Stimulated activated CD4-positive, alpha-beta T cell treated with anti-CD3 and anti-CD28 coated beads, Interleukin-4, amount 100 ng/mL, for 1 hour (primary cell): ENCODE measurements at places on chromosomes 3 and 15.

DNA sequence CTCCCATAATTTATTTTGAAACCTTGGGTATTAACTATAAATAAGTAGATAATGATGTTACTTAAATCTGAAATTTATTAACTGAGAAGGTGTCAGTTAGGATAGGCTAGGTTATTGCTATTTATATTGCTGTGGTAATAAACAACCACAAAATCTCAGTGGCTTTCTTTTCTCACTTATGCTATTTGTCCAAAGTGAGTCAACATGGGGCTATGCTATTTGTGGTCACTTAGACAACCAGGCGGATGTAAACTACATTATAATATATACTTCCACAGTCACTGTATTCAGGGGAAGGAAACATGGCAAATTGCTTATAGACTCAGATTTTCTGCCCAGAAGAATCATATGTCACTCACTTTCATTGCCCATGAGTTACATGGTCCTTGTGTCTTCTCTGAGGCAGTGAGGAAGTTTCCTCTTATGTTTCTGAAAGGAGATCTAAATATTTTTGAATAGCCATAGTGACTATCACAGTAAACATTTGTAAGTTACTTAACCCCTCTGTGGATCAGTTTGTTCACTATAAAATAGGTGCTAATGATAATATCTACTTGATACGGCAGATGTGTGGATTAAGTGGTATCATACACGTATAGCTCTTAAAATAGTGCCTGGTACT is 19.8 kb downstream of the HMG20A start:
- DNase-seq = no peak

- DNase-seq = no peak
These were observed 189.5 kb downstream of the ADAMTSL3 start for GRCh38 chr15:83843471-83843871.

DNA sequence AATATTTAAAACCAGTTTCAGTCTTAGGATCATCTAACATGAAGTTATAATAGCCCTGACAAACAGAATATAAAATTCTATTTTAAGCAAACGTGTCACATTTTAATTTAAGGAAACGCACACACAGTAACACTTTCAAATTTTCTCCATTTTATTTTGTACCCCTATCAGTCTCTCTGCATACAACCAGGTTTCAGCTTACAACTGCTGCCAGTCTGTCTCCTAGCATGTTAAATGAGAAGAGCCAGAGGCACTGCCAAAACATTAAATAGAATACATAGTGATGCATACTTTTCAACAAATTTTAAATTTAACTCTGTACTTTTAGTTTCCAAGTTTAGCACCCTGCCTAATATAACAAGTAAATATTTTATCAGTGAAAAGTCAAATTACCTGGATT is 60.8 kb downstream of the UACA start:
- no peak for DNase-seq

- DNase-seq = no peak
These were observed 14.4 kb downstream of the NGLY1 start for GRCh38 chr3:25768851-25769250.

GRCh38 chr3:64276131-64276530 is 50.9 kb upstream of the PRICKLE2 start:
- DNase-seq = no peak

DNA sequence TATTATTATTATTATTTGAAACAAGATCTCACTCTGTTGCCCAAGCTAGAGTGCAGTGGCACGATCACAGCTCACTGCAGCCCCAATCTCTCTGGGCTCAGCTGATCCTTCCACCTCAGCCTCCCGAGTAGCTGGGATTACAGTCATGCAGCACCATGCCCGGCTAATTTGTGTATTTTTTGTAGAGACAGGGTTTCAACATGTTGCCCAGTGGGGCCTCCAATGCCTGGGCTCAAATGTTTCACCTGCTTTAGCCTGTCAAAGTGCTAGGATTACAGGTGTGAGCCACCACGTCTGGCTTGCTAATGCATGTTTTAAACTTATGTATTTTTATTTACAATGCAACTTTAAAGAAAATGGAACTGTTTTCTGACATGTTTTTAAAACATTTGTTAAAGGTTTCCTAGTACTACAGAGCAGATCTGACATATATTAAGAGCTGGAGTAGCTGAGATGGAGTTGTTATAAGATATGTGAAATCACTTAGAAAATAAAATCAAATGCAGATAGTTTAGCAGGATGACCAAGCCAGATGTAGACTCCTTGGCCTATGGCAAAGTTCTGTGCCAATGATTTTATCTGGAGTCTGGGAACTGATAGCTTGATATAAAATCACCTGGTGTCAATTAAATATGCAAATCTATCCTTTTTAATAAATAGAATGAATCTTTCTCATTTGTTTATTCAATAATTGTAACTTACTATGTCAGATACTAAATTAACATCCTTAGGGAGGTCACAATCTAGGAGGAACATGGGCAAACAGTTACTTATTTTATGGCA is 310.1 kb upstream of the NAALADL2 start:
- DNase-seq = no peak

GRCh38 chr3:194383276-194383940 is 13.9 kb upstream of the LRRC15 start:
- DNase-seq = no peak

GRCh38 chr3:162777118-162777517 is 1280.5 kb downstream of the OTOL1 start:
- no peak for DNase-seq

GRCh38 chr3:11389386-11390268 is 117.4 kb downstream of the ATG7 start:
- no peak for DNase-seq

DNA sequence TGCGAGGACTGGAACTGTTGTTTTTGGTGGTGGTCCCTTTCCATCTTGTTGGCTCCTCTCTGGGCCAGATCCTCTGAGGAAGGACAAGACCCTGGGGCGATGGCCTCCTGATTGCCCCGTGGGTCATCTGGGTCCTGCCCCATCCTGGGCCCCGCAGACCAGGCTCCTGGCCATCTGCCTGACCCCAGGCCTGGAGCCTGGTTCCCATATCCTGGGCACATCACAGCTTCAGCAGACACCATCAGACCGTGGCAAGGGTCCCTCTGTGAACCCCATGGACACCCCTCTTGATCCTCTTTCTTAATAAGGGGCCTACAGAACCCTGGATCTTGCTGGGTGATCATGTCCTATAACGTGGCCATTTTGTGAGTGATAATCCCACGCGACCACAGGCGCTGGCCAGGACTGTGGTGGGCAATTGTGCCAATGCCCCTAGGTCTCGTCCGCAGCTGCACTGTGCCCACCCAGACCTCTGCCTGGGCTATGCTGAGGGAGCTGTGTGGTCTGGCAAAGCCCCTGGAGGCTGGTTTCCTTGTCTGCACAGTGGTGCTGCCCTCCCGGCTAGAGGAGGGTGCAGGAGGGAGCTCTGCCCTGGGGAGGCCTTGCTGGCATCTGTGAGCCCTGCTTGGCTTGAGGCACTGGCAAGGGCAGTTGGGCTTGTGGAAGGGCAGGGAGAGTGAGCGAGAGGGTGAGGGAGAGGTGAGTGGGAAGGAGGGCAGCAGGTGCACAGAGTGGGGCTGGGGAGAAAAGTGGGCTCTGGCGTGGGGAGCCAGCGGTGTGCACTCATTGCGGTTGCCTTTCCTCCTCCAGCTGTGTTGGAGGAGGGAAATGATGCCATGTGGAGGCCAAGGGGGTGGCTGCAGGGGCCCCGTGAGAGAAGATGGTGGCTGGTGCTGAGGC is 53.1 kb upstream of the PRR23E start:
- no peak for DNase-seq

DNA sequence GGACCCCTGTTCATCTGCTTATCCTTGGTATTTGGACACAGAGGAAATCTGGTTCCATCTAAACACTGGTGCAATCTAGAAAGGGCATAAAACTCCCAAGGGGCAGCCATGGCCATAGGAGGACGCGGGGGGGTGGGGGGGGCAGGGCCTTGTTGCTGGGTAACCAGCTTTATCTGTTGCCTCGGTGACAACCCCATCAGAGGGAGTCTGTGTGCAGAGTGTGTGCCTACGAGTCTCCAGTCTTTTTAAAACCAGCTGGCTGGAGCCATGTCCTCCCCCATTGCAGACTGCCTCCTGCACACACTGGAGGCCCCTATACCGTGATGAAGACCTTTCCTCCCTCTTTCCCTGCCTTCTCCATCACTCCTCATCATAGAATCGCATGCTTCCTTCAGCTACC is 26.4 kb upstream of the CORO2B start:
- no peak for DNase-seq

- no peak for DNase-seq
These were observed 84.0 kb upstream of the SLCO3A1 start for GRCh38 chr15:91769476-91769875.

GRCh38 chr15:84099181-84099580 is 136.4 kb upstream of the GOLGA6L4 start:
- DNase-seq = no peak

- no peak for DNase-seq
These were observed 48.4 kb upstream of the ZNF280D start for GRCh38 chr15:56781666-56782065.

DNA sequence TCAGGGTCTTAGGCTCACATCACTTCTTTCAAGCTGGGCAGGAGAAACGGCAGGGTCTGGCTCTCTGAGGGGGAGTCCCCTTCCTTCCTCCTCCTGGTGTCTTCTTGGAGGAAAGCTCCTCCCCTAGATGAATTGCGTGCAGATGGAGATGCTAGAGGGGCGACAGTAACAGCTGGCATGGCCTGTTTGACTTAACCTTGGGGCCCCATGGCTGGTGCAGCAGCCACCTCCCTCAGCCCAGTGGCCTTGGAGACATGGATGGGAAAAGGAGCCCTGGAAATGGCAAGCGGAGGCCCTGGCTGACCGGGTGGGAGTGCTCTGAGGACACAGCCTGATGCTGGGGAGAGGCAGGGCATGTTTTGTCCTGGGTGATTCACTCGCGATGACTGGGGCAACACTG is 20.2 kb downstream of the PAK6 start:
- no peak for DNase-seq

- DNase-seq = no peak
These were observed 1021.0 kb downstream of the MCTP2 start for GRCh38 chr15:95252404-95252803.

DNA sequence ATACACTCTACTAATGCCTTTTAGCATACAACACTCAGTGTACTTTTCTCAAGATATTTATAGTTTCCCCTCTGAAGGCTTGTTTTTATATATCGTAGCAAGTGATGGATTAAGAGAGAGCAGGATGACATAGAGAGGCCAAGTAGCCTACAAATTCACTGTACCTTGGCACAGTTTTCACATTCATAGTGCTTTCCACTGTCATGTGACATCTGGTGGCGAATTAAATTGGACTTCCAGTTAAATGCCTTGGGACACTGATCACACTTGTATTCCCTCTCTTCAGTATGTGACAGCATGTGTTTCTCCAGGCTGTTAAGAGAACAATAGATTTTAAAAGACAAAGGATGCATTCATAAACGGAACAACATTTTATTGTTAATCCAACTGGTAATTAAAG is 541.1 kb downstream of the MECOM start:
- no peak for DNase-seq

DNA sequence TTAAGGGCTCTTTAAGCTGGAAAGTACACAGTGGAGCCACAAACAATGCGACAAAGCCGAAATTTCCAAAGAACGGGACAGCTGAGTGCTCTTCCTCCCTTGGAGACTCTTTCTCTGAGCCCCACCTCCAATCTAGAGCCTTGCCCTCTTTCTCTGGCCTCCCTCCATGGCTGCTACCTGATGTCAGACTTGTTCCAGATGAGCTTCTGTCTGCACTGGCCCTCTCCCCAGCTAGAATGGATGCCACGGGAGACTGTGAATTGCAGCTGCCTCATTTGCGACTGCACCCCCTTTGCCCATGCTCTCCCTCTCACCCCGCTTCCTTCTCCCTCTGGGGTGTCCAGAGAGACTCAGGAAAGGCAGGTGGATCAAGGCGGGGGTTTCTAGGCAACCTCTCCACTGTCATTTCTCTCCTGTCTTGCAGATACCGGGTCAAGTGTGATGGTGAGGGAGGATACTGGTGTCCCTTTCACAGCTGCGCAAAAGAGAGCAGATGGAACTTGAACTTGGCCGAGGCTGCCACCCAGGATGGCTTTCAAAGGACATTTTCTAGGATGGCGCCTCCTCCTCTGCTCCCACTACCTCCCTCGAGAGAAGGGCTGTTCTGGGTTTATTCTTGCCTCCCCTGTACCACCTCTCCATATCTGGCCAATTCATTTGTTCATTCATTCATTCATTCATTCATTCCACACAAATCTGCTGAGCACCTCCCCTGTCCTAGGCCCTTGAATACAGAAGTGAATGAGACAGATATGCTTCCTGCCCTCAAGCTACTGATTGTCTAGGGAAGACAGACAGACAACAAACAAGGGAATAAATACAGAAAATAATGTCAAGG is 12.8 kb downstream of the ATP2B2 start:
- no peak for DNase-seq

DNA sequence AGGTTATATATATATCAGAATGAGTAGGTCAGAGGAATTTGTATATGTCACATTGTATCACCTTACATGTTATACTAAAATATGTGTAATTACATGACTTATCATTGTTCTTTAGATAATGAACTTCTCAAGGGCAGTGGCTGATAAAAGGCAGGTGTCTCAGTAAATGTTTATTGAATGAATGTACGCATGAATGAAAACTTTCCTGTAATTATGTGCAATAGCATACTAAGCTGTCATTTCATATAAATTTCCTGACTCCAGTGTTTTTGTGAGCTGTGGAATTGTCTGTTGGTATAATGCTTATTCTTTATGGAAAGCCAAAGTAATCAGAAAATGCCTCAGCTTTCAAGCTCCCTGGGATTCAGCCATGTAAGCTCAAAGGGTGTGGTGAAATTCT is 4.2 kb downstream of the TBC1D23 start:
- no peak for DNase-seq

GRCh38 chr15:51837792-51838251 is 8.4 kb downstream of the TMOD3 start:
- no peak for DNase-seq

- DNase-seq = no peak
These were observed 93.9 kb upstream of the BHLHE40 start for GRCh38 chr3:4885316-4885715.

- peak; percentile 43 for DNase-seq
These were observed 44.0 kb downstream of the EIF4E3 start for GRCh38 chr3:71681224-71681668.

- no peak for DNase-seq
These were observed 13.0 kb upstream of the CACNA2D2 start for GRCh38 chr3:50516440-50516871.

- DNase-seq = peak; percentile 90
These were observed at the start of gene POMGNT2 for GRCh38 chr3:43105596-43106292. TSS of gene POMGNT2 (minus strand) at chr3:43106079. CDS start at chr3:43081431, 24,648 bp downstream.

DNA sequence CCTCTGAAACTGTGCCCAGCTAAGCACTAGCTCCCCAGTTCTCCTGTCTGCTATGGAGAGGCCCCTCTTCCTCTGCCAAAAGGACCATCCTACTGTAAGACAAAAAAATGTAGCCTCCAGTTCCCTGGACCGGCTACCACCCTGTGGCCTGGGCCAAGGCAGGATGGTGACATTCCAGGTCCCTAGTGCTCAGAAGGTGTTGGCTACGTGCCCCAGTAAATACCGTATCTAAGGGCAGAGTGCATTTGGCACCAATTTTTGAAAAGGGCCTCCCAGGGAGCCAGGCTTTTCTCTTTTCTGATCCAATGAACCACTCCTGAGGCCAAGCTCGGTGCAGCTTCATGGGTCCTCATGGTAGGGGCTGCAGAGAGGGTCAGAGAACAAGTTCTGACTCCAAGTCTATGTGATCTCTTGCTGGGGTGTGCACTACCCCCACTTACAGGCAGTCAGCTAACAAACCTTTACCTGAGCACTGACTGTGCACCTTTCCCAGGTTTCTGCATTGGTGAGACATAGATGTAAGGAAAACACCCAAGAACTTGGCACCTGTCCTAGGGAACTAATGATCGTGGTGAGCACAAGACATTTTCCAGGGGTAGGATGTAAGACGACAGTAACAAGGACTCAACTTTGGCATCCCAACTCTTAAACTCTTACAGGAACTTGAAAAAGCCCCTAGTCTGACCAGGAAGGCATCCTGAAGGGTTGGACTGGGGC is 32.6 kb downstream of the TLE3 start:
- DNase-seq = no peak
